NCI-H1092 (cell line): ENCODE measurements at places on chromosomes 3 and 15.

GRCh38 chr3:133531981-133532380, 41.5 kb upstream of the CDV3 start:
- no peak for DNase-seq

- DNase-seq = no peak
These were observed 71.8 kb downstream of the DTWD1 start for GRCh38 chr15:49692514-49693090.

- no peak for DNase-seq
These were observed 241.9 kb downstream of the IL20RB start for GRCh38 chr3:137199678-137200077.

DNA sequence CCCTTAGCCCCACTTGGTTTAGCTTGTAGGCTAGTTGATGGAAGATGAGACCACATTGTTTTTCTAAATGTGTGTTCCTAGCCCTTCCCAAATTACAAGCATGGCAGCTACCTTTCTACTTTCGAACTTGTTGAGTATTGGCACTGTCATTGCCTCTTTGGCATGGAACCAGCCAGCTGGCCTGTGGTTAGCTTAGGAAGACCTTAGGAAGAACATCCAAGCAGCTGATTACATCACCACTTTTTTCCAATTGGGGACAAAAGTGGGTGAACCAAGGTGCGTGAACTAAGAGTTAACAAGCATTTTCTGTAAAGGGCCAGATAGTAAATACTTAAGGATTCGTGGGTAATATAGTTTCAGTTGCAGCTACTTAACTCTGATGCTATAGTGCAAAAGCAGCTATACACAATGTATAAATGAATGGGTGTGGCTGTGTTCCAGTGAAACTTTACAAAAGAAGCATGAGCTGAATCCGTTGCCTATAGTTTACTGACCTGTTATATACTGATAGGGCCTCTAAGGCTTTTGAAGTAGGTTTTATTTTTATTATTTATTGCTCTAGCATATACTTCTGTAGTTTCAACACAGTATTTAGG, 8.5 kb downstream of the KLHL18 start:
- no peak for DNase-seq

- DNase-seq = no peak
These were observed 57.3 kb upstream of the DPH6 start for GRCh38 chr15:35603301-35603700.

DNA sequence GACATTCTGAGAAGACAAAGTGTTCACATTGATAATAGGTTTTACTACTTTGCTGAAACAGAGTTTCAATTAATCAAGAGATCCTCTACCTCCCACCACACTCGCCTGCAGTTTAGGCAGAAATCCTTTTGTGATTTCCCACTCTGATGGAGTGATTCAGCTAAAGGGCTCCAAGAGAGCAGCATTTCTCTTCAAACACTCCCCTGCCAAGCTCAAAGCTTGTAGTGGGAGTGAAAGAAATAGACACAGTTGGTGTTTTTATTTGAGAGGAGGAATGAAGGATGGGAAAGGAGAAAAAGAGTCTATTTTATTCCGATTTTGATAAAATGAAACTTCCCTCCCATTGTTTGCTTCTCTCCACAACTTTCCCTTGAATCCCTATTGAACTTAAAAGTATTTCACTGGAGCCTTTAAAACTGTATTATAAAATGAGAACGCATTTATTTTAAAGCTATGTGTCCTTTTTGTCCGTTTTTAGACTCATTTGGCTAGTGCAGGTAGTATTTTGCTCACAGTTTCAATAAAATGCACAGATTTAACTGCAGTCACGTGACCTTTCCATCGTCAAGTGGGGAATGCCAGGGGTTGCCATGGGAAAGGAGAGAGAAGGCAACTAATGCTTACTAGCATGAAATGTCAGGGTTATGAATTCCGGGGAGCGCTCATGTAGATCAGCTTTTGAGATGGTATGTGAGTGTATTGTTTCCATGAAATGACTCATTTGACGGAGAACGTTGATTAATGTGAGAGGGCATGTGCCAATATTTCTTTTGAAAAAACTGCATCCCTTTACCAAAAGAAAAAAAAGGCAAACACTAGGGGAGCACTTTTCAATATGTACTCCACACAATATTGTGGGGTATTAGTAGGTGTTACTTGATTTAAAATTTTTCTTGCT, 7.7 kb upstream of the OSBPL11 start:
- no peak for DNase-seq

GRCh38 chr3:153219146-153219545, 57.1 kb downstream of the RAP2B start:
- no peak for DNase-seq

DNA sequence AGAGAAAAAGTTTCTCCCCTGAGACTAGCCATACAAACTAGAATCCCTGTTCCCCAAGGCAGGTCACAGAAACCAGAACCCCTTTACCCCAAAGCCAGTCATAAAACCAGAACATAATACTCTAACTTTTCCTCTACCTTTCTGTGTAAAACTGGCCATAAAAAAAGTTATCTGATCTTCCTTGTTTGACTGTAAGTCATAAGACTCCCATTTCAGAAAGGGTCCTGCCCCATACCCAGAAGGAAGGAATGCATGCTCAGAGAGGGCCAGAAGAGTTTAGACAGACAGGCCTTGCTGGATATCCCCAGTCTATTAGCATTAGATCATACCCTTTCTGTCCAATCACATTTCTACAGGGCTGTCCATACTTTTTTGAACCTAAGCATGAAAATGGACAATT, 27.2 kb downstream of the SCN11A start:
- no peak for DNase-seq

- DNase-seq = no peak
These were observed 139.5 kb upstream of the TMCO5A start for GRCh38 chr15:37794947-37795346.

- no peak for DNase-seq
These were observed 783 bp upstream of the ISG20 start for GRCh38 chr15:88637841-88638625.

GRCh38 chr3:121855555-121855954, 20.5 kb downstream of the EAF2 start:
- no peak for DNase-seq

- DNase-seq = no peak
These were observed 397.5 kb downstream of the ZIC4 start for GRCh38 chr3:147008886-147009285.

DNA sequence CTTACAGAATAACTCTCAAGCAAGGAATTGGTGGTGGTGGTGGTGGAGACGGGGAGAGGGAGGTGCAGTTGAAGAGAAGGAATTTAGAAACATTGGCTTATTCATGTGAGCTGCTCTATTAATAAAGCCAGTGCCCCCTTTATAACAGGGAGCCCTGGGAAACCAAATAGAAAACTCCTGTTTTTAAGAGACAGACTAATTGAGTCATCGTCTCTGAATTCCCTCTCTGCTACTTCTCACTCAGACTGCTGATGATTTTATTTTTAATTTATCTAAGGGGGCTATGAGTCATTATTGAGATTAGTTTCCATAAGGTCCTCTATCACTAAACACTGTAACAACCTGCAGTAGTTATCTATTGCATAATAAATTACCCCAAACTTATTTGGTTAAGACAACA, 145.9 kb upstream of the GALNT15 start:
- DNase-seq = no peak

DNA sequence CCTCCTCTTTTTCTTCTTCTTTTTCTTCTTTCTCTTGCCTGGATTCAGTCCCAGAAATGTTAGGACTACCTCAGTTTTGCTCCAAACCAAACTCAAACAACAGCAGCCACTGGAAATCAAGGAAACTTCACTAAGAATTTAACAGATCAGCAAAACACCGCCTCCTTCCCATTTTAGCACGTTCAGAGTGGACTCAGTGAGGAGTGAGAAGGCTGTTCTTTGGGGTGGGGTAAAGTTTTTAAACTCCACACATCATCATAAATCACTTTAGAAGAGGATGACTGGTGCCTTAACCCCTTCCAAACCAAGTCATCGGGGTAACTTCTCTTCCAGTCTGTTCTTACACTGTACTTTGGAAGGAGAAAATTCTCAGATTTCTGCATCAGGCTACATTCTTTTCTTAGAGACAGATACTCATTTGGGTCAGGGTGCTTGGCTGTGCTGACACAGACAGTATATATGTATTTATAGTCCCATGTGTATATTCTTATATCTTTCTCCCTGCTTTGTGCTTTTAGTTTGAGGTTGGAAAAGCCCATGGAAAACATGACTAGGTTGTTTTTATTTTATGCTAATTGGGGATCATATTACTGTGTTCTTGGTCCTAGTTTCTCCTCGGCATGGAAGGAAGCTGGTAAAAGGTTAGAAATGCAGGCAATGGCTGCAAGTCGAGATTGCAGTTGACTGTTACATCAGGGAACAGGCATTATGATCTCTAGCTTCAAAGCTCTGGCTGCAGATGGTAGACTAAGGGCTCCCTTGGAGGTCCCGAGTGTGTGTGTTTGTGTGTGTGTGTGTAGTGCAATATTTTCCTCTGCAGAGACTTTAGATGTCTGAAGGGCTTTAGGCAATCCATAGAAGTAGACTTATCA, at the start of gene CCDC80:
Gene CCDC80, minus strand, starts transcription at position 214 of the 872 bp plus-strand sequence. CDS start 1,238 bp downstream, outside the sequence.
- no peak for DNase-seq

GRCh38 chr15:70067011-70067410, 30.7 kb downstream of the TLE3 start:
- DNase-seq = no peak

- DNase-seq = no peak
These were observed 198.3 kb upstream of the TGFBR2 start for GRCh38 chr3:30408105-30408557.

DNA sequence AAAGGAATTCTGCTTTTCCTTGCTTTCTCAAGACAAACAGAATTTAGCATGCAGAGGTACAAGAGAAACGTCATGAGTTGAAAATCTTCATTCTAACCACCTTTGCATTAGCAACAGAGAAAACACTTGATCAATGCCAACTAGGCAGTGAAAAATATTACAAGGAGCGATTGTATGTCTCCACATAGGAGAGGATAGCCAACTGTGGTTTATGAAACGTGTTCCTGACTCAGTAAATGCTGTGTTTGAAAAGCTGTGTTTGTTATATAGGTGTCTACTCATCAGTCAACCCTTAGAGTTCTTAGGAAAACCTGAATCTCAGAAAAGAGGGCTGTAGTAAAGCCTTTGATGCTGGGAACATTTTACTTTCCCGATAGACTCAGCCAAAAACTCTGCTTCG, 102.4 kb downstream of the FRMD4B start:
- DNase-seq = no peak
